ENCODE measurements at places on chromosomes 3 and 15. TPM values are rescaled to one million over a fixed set of nuclear protein-coding genes. Genes with fewer than 3 reads are reported as not detected.
A peak's percentile ranks its signal among the peaks of the same experiment; 100 is the strongest.

Gene ITGB5
- 77.8 TPM for total RNA-seq

DNA sequence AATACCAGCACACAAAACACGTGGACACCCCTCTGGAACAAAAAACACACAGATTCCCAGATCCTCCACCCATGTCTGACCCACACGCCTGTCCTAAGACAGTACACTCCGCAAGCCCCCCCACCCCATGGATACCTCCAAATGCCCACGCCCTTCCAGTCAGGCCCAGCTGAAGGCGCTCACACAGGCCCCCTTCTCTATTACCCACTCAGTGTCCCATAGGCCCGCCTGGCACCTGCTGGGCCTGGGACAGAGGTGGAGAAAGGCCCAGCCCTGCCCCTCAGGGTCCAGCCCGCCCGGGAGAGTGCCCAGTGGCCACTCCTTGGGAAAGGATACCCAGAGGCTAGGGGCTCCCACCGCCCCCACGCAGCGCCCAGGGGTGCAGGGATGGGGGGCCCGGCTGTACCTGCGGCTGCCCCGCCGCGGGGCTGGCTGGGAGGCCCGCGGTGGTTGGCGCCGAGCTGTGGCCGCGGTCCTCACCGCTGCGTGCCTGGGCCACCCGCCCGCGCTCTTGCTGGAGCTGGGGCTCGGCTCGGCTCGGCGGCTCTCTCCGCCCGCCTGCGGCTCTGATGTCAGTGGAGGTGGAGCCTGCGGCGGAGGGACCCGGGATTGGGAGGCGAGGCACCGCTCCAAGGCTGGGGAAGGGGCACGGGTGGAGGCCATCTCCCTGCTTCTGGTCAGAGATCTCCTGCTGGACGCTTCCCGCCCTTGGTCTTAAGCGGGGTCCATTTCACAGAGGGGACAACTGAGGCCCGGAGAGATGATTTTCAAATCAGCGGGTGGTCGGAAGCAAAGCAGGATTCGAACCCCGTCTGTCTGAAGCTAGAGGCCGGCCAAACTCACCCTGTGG, at the start of gene CAMK1:
Gene CAMK1, minus strand, starts transcription at position 522 of the 850 bp plus-strand sequence. CDS start 2,198 bp downstream, outside the sequence.
- H3K27ac ChIP-seq: peak within 1 kb of the TSS; percentile 69
- peak within 1 kb of the TSS; percentile 73 for H3K4me3 ChIP-seq
- no peak for DNase-seq
- peaks cover 24% of the 10 kb centered on the region for H3K4me1 ChIP-seq
- no peaks in the 10 kb centered on the region for H3K27me3 ChIP-seq

DNA sequence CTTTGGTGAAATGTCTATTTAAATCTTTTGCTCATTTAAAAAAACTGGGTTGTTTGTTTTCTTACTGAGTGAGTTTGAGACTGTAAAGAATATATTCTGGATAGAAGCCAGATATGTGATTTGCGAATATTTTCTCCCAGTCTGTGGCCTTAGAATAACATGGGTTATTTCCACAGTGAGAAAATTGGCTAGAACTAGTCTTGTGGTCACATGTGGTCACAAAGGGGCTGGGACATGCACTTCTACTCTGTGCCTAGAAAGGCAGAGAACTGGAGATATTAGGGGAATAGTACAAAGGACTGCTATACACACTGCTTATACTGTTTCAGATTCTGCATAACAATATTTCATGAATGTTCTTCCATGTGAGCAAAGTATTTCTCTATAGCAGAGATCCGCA, 79.9 kb upstream of the RGMA start:
- H3K4me3 ChIP-seq: no peak overlapping the region
- no peaks in the 10 kb centered on the region for H3K36me3 ChIP-seq
- H3K27ac ChIP-seq: no peak overlapping the region
- DNase-seq: no peak
- peaks cover 53% of the 10 kb centered on the region for H3K27me3 ChIP-seq

DNA sequence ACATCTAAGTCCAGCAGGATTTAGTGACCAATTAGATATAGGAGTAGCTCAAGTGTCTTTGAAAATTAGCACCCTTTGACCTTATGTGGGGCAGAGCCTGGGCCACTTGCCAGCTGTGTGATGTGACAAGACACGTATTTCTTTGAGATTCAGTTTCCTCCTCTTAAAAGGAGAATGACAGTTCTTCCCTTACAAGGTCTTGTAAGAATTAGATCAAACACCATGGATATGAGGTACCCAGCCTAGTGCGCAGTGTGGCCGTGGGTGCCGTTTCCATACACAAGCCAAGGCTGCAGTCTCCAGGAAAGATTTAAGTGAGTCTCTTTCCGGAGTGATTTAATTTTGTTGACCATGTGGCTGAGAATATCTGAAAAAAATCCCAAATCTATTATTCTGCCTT, 46.3 kb downstream of the ARHGAP31 start:
- H3K27me3 ChIP-seq: no peaks in the 10 kb centered on the region
- H3K36me3 ChIP-seq: no peaks in the 10 kb centered on the region
- no peak overlapping the region for H3K4me3 ChIP-seq
- H3K4me1 ChIP-seq: no peaks in the 10 kb centered on the region
- H3K27ac ChIP-seq: no peak overlapping the region

- H3K27ac ChIP-seq: no peak overlapping the region
- no peaks in the 10 kb centered on the region for H3K27me3 ChIP-seq
These were observed 379.7 kb downstream of the NAALADL2 start for GRCh38 chr3:175238801-175239200.

All from HCT116 (cell line).